NCI-H1417 treated with DMSO at 0.1 percent for 48 hours (cell line): ENCODE measurements at places on chromosomes 13 and 19.

- no peak for DNase-seq
Observed at GRCh38 chr13:110092831-110093247, 214.1 kb downstream of the COL4A1 start.

- DNase-seq: no peak
Observed at GRCh38 chr13:51331354-51331861, 8.1 kb upstream of the SERPINE3 start.

GRCh38 chr13:58876473-58876872 lies 1244.9 kb downstream of the PCDH17 start:
- DNase-seq: no peak

DNA sequence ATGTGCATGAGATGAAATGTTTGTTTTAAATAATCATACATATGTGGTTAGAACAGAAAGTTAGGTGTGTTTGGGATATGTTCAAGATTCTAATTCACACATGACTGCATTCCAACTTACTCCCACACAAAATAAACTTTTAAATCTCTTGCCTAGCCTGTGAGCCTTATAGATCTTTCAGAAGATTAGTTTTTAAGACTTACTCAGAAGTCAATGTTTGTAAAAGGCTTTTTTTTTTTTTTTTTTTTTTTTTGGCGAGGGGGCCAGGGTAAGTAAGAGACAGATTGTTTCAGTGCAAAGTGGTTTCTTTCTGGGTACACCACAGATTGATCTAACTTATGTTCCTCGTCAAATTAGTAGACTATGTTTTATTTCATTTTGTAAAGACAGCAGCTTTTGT lies 39.1 kb downstream of the GPR180 start:
- no peak for DNase-seq

- DNase-seq: no peak
Observed at GRCh38 chr19:12763100-12763499, 11.5 kb downstream of the BEST2 start.

DNA sequence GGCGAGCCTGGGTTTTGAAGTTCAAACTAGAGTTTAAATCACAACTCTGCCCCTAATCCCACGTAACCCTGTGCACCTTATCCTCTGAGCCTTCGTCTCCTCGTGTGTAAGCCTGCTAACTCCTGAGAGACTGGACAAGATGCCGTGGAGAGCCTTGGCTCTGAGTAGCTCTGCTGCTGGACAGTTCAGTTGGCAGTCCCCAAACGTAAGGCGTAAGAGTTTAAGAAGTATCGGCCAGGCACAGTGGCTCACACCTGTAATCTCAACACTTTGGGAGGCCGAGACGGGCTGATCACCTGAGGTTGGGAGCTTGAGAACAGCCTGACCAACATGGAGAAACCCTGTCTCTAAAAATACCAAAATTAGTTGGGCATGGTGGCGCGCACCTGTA lies 4.7 kb upstream of the CD79A start:
- DNase-seq: no peak

DNA sequence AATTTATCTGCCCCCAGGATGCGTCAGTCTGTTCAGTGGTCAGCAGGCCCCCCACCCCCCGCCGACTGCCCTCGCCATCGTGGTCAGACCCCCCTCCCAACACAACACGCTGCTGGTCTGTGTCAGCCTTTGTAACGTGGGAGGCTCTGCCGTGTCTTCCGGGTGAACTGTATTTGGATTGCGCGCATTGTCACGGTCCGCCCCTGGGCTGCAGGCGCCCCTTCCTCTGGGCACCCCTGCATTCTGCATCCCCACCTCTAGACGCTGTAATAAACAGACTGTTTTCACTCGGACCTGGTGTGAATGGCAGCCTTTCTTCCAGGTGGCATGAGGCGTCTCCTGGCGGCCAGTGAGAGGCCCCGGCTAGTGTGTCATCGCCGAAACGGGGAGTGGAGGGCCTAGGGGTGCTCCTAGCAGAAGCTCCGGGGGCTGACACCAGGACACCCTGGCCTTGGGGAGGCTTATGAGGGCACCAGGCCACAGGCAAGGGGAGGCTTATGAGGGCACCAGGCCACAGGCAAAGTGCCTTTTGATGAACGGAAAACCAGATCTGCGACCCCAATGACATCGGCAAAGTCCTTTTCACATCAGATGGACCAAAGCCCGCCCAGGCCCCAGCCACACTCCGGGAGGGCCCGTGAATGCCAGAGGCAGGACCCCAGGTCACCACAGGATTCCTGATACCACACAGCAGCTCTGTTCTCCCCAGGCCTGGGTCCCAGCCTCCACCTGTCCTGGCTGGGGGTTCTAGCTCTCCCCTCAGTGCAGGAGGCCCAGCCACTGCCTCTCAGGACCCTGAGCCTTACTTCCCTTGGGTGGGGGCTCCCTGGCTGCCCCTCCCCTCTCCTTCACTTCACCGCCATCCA lies 3.6 kb downstream of the PLEKHJ1 start:
- no peak for DNase-seq

- no peak for DNase-seq
Observed at GRCh38 chr13:110225609-110226574, 81.1 kb downstream of the COL4A1 start.

GRCh38 chr19:13117176-13117771 lies 734 bp upstream of the TRMT1 start:
- no peak for DNase-seq

DNA sequence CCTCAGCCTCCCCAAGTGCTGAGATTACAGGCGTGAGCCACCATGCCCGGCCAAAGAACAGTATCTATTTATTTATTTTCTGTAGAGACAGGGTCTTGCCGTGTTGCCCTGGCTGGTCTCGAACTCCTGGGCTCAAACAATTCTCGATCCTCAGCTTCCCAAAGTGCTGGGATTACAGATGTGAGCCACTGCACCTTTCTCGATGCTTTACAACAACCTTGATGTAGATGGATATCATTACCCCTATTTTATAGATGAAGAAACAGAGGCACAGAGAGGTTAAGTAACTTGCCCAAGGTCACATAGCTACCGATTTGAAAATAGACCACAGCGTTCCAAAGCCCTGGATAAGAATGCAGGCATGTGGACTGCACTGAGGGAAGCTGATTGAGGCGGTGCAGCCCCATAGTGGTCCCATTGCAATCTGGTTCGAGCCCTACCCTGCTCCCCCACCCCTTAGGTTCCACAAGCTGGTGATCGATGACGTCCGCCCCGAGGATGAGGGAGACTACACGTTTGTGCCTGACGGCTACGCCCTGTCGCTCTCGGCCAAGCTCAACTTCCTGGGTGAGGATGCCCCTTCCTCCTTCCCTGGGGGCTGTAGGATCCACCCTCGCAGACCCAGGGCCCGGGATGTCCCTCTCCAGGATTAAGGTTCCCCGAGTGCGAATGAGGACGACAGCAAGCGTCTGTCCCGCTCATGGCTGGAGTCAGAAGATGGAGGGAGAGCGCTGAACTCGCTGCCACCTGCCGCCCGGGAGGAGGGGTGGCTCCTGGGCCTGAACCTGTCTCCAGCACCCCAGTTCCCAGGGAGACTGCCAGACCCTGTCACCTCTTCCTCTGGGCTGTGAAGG lies 17.9 kb downstream of the MYBPC2 start:
- no peak for DNase-seq

GRCh38 chr19:43774103-43774939 lies 6.5 kb downstream of the KCNN4 start:
- DNase-seq: no peak

DNA sequence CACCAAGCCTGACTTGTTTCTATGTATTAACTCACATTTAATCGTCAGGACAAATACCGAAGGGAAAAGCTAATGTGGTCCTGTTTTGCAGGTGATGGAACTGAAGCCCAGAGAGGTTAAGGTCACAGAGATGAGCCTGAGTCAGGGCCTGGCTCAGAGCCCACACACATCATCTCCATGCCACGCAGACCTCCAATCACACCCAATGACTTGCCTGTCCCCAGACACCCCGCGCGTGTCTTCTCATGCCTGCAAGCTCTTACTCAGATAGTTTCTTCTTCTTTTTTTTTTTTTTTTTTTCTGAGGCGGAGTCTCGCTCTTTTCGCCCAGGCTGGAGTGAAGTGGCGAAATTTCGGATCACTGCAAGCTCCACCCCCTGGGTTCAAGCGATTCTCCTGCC lies 16.4 kb downstream of the SIX5 start:
- DNase-seq: no peak

- DNase-seq: no peak
Observed at GRCh38 chr13:99652141-99652540, 150.9 kb downstream of the TM9SF2 start.

- DNase-seq: no peak
Observed at GRCh38 chr19:13099073-13099999, 3.3 kb downstream of the LYL1 start.

DNA sequence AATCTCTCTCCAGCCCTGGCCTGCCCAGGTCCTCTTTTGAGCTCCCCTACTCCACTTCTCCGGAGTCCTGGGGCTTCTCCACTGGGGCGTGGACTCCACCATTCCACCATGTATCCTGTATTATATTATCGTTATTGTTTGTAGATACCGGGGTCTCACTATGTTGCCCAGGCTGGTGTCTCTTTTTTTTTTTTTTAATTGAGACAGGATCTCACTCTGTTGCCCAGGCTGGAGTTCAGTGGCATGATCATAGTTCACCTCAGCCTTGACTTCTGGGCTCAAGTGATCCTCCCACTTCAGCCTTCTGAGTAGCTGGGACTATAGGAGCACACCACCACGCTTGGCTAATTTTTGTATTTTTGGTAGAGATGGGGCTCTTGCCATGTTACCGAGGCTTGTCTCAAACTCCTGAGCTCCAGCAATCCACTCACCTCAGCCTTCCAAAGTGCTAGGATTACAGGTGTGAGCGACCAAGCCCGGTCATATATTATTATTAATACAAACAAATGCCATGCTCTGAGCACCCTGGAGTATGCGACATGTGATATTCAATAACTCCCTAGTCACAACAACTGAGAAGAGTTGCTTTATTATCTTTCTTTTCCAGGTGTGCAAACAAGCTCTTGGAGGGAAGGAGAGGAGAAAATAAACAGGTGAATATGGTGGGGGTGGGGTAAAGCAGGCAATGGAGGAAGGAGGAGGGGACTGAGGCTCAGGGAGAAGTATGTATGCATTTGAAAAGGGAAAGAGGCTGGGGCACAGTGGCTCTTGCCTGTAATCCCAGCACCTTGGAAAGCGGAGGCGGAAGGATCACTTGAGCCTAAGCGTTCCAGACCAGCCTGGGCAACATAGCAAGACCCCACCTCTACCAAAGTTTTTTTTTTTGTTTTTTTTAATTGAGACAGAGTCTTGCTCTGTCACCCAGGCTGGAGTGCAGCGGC lies 2.8 kb upstream of the CERS4 start:
- DNase-seq: peak; percentile 99
